ENCODE measurements at places on chromosomes 5 and 9.

DNA sequence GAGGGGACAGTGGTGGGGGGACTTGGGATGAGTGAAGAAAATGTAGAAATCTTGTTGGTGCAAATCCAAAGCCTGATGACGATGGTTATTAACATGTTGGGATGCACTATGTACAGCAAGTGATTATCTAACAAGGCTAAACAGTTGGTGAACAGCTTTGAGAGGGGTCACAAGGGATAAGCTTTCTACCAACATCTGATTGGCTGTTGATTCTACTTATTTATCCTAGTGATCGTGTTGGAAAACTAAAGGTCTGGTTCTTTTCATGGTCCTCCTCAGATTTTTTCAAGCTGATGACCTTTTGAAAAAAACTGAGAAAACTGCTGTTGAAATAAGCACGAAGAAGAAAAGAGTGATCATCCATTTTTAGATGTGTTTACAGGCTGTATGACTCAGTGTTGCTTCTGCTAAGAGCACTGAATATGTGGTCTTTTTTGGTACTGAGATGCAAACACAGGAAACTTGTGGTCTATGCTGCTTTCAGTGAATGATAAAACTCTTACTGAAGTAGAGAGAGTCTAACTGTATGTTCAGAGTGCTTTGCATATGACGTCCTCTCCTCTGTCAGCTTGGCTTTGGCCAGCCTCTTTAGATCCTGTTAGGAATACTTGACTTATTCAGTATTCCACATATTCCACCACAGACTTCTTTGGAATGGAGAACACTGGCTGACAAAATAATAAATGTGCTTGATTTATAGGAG, 174.8 kb downstream of the SLF1 start:
- DNase-seq: peak; percentile 79

GRCh38 chr5:135075621-135076020, 41.6 kb upstream of the PITX1 start:
- DNase-seq: no peak

DNA sequence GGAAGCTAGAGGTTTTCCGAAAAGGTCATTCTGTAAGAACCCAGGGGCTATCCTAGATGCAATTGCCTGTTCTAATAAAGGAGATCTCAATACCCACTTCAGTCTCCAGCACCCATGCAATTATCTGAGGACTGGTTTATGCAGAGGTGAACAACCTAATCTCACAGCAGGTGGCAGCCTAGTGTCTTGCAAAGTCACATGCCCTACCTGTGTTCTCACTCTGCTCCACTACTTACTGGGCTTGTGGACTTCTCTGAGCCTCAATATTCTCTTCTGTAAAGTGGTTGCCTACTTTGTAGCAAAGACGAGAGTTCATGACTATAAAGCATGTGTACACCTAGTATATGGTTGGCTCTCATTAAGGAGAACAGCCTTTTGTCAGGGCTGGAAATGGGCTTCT, 21.0 kb upstream of the ALDH1B1 start:
- DNase-seq: peak; percentile 75

GRCh38 chr5:113182658-113183344, 206.2 kb downstream of the DCP2 start:
- no peak for DNase-seq

DNA sequence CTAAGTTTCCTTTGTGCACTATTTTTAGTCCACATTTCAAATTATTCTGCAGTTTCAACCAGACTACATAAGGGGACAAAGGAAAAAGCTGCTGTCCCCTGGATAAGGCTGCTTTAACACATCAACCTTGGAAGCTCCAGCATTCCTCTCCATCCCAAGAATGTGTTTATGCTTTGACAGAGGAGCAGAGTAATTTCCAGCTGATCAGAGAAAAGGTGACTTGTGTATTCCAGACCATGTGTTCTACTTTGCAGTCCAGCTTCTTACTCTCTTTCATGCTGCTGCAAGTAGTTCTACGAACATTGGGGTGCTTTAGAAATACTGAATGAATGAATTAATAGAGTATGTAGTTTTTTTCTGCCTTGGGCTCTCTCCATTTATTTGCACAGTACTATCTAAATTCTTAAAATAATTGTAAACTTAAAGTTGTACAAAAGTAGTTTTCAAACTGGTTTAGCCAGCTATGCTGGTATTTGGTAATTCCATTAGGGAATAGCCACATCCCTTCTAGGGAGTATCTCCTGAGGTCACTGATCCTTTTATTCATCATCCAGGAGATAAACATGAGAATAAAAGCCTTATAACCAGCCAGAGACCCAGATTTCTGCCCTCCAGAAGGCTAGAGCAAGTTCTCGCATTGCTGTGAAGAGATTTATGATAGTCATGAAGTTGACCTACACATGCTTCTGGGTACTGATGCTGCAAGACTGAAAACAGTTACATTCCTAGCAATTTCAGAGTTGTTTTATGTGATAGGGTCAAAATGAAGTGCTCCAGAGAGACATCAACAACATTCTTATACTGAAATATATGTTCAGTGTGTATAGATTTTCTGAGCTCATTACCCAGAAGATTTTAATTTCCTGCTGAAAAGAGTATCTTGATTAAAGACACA, 215.2 kb downstream of the COMMD10 start:
- DNase-seq: no peak

GRCh38 chr9:68495247-68495646, 45.4 kb downstream of the TMEM252 start:
- no peak for DNase-seq

GRCh38 chr5:10644192-10644591, 80.3 kb downstream of the ANKRD33B start:
- DNase-seq: no peak

DNA sequence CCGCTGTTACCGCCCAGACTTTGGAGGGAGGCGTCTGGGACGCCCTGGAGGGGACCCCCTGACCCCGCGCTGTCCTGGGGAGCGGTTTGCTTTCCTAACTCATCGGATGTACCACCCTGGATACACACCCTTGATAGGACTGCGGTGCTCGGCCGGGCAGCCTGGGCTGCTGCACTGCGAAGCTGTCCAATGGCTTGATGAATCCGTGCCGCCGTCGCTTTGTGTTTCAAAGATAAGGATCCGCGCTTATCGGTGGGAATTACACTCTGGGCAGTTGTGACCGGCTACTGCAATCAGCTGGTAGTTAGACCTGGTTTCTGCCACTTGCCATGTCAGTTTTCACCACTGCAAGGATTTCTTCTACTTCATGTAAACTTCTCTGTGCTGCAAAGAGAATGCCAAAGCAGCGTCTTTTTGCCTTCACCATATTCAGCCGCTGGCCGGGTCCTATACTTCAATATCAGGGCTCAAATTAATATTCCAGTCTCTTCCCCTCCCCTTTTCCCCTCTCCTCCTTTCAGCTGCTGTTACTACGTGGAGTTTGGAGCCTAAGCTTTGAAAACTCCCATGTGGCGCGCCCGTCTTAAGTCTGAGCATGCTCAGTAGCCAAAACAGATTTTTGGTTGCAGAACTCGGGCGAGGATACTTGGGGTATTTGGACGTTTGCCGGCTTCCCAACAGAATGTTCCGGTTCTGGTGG, 727 bp downstream of the SMAD5 start:
- DNase-seq: peak; percentile 42

DNA sequence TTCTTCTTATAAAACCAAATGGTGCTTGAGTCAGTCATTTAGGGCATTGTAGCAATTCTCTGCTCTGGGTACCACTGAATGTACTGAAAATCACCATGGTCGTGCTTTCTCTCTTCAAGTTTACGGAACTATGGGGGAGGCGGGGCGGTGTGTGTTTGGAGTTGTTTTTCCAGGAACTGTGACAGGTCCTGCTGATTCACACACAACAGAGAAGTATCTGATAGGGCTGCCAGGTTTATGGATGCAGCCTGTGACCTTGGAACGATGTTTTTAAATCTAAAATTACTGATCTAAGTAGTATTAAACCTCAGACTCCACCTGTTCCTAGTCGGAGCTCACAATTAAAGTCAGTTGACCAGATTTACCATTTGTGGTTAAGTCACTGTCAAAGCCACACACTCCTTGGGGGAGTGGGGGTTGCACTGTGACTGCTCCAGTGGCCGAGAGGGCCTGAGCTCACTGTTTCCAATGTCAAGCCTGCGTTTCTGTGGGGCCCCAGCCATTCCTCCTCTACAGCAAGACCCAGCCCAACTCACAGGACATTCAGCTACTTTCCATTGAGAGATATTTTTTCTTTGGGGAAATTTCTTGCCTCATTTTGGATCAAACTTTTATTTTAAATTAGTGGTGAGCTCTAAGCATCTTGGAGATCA, 44.4 kb downstream of the GADD45G start:
- DNase-seq: no peak

DNA sequence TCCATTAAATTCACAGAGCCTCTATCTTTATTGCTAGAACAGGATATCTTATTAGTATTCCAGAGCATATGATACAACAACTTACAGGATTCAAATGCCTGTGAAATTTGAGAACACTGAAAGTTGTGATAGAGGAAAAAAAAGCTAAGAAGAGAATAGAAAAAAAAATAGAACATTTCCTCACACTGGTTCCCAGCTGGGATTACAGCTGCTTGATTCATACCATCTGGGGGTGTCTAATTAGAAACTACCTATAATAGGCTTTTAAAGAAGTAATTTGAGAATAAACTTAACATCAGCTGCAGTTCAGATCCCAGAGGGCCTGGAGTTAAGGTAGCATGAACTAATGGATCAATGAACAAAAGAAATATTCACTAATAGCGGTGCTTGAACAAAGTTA, 922.0 kb downstream of the CDH12 start:
- no peak for DNase-seq

DNA sequence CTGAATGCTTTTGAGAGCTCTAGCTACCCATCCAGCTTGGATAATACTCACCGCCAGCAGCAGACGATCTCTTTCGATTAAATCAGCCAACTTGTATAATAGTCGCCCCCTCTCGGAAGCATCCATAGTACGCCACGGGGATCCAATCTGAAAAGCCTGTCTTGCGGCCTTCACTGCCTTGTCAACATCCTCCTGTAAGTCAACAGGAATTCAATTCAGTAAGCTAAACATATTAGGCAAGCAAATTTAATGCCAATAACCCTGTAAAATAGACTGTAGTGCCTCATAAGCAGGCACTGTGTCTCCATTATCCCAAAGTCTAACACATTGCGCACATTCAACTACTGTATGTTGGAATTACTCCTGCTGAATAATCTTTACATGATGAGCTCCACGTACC, 22.0 kb downstream of the ALDH1A1 start:
- DNase-seq: no peak

DNA sequence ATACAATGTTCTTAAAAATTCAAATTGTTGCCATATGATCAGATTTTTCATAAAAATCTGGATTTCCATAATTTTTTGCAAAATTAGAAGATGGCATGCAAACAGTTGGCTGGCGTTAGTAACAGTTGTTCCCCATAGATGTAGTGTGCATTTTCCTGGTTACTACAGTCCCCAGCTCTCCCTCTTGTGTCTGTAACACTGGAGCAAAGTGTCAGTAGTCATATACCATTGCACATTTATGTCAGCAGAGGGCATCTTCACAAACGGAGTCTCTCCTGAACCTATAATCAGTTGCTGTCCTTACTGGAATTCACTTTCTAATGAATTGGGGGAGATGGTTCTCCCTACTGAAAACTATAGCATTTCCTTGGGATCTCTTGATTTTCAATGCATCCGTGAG, 44.7 kb upstream of the DMAC1 start:
- DNase-seq: peak; percentile 16

GRCh38 chr9:114177423-114178064, 22.2 kb downstream of the COL27A1 start:
- no peak for DNase-seq

- peak; percentile 84 for DNase-seq
These were observed at the start of gene PLPP7 for GRCh38 chr9:131289301-131290035. PLPP7 (plus strand) TSS chr9:131289723; CDS start chr9:131289998, 275 bp downstream.

GRCh38 chr5:14593326-14594021, 11.9 kb downstream of the OTULINL start:
- no peak for DNase-seq

DNA sequence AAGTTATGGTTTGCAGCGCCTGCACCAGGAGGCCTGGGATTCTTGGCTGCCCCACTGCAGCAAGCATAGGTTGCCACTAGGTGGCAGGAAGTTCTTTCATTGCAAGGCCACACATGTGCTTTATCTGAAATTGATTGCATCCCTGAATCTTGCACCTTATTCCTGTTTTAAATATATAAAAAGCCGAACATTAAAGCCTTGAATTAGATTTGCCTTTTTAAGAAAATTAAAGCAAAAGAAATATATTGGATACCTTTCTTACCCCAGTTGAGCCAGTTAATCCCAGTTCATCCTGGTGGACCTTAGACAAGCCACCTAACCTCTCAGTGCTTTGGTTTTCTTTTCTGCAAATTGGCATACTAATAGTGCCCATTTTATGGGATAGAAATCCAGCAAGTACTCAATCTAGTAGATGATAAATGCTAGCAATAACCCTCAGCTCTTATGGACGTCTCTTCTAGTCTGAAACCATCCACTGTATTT, 6.3 kb upstream of the TRMT10B start:
- DNase-seq: peak; percentile 89

DNA sequence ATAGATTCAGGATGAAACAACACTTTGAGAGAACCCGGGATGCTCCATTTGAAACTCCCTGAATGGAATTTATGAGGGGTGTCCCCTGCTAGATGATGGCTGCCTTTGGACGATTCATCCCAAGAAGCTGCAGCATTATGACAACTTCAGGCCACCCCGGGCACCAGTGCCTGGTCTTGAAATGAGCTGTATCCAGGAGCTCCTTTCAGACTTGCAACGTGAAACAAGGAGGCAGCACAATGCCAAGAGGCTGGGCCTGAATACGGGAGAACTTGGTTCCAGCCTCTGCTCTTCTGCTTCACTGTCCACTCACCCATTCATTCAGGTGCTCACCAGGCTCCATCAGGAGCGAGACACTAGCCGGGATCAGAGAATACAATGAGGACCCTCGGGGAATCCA, 78.3 kb downstream of the STK10 start:
- DNase-seq: no peak

DNA sequence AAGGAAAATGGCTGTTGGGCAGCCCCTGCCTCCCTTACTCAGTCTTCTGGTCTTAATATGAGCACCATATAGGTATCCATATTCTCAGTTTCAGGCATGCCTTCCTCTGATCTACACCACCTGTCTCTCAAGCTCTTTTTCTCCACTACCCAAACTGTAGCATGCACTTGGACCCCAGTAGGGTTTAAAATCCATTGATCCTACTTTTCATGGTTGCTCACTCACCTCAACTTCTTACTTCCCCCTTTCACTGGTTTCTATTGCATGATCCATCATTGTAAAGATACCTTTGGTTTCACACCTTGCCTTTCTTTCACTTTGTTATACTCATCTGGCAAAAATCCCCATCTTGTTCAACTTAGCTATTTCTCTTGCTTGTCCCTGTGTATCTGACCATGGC, 159.4 kb downstream of the KDM4C start:
- peak; percentile 25 for DNase-seq

- peak; percentile 62 for DNase-seq
These were observed 43.3 kb downstream of the ANKRD33B start for GRCh38 chr5:10607023-10607665.

GRCh38 chr5:172546196-172546595, 91.9 kb upstream of the SH3PXD2B start:
- no peak for DNase-seq

- DNase-seq: no peak
These were observed 608.0 kb upstream of the ACO1 start for GRCh38 chr9:31776471-31776870.

- no peak for DNase-seq
These were observed 26.0 kb upstream of the PDE4D start for GRCh38 chr5:59919484-59919883.

Data from GM20000 (cell line).